ENCODE measurements at places on chromosomes 7 and 10.

DNA sequence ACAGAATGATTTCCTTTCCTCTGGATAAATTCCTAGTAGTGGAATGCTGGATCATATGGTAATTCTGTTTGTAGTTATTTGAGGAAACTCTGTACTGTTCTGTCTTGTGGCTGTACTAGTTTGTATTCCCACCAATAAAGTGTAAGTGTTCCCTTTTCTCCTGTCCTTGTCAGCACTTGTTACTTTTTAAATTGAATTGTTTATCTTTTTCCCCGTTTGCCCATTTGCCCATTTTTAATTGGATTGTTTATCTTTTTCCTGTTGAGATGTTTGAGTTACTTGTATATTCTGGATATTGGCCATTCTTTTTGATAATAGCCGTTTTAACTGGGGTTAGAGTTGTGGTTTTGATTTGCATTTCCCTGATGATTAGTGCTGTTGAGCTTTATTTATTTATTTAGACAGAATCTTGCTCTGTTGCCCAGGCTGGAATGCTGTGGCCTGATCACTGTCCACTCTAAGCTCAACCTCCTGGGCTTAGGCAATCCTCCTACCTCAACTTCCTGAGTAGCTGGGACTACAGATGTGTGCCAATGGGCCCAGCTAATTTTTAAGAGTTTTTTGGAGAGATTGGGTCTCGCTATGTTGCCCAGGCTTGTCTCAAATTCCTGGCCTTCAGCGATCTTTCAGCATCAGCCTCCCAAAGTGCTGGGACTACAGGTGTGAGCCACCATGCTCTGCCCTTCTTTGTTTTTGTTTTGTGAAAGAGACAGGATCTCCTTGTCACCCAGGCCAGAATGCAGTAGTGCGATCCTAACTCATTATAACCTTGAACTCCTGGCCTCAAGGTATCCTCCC lies 23.0 kb downstream of the BMPR1A start:
- DNase-seq = no peak

DNA sequence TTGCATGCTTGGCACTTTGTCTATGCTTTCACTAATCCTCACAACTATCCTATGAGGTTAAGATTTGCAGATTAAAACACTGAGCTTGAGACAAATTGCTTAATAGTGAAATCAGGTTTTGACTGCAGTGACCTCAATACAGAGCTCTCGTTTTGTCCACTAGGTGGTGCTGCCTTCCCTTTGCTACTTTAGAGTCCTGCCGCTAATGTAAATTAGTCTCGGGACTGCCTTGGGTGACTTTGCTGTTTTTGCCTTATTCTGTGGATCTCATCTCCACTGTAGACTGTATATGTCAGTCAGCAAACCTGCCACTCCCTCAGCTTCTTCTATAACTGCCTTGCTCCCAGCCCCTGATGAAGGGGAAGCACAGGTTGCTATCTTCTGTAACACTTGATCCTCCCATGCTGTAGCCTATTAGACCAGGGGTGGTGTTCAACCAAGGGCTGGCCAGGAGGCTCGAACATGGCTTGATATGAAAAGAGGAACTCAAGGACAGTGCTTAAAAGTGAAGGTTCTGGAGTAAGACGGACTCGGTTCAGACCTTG lies 26.0 kb downstream of the ASB4 start:
- DNase-seq = peak; percentile 15

DNA sequence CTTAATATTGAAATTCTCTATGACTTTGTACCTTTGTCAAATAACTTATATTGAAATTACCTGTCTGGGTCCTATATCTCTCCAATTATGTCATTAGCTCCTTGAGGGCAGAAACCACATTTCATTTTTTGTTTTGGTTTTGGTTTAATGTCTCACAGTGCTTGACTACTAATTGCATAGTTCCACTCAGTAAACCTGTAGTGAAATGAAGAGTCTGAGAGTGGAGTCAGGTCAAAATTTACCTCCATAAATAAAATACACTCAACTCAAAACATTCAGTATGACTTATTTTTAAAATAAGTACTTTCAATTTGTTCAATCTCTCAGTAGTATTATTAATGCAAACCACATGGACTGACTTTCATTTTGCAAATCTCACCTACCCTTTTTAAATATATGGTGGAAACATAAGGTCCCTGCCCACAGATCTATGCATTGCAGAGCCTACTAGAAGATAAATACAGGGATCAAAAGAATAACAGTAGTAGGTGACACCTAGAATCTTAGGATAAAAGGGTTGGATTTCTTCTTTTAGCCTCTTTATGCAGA lies 32.5 kb downstream of the PDE1C start:
- no peak for DNase-seq

DNA sequence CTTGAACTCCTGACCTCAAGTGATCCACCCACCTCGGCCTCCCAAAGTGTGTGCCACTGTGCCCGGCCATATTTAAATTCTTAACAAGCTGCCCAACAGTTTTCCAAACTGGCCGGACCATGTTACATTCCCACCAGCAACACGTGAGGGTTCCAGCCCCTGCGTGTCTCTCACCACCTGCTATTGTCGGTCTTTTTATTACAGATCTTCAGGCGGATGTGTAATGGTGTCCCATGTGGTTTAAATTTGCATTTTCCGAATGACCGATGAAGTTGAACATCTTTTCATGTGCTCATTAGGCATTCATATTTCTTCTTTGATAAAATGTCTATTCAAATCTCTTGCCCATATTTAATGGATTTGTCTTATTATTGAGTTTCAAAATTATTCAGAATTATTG lies 11.5 kb downstream of the ELFN1 start:
- DNase-seq = no peak

- no peak for DNase-seq
These were observed 15.4 kb upstream of the FKBP9 start for GRCh38 chr7:32941681-32942414.

GRCh38 chr7:86978808-86979506 lies 80.5 kb downstream of the ELAPOR2 start:
- DNase-seq = no peak

- DNase-seq = no peak
These were observed 9.7 kb upstream of the SMIM30 start for GRCh38 chr7:113128031-113128430.

GRCh38 chr7:87528730-87529129 lies 53.2 kb upstream of the ABCB4 start:
- DNase-seq = no peak

- no peak for DNase-seq
These were observed 742.3 kb upstream of the GALNT17 start for GRCh38 chr7:70389531-70390151.

DNA sequence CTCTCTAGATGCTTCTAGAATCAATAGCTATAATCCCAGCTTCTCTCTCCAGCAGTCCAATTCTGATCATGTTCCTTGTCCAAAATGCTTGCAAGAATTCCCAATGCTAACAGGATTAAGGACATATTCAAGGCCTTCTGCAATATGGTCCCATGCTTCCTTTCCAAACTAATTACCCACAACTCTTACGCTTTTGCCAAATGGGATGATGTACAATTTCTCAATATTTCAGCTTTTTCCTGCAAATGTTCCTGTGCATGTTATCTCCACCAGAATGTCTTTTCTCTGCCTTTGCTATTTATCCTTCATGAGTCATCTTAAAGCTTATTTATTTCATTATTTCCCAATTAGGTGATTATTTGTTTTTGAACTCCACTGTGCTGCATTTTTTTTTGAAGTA lies 556.4 kb downstream of the SORCS1 start:
- no peak for DNase-seq

DNA sequence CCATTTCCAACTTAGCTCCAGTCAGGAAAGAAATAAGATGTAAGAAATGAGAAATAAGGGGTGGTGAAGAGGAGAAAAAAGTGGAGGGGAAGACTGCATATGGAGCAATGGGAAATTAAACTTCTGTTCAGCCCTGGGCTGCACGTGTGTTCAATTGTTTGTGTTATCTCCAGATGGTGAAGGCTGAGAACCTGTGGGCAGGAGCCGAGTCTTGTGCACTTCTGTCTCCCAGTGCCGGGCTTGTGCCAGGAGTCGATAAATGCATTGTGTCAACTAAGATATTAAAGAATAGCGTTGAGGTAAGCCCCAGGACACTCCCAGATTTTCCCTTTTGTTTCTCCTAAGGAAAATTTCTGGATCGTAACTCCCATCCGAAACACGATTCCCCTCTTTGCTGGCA lies 98.2 kb downstream of the PRLHR start:
- DNase-seq = no peak
